ENCODE measurements at places on chromosomes 5 and 9.

DNA sequence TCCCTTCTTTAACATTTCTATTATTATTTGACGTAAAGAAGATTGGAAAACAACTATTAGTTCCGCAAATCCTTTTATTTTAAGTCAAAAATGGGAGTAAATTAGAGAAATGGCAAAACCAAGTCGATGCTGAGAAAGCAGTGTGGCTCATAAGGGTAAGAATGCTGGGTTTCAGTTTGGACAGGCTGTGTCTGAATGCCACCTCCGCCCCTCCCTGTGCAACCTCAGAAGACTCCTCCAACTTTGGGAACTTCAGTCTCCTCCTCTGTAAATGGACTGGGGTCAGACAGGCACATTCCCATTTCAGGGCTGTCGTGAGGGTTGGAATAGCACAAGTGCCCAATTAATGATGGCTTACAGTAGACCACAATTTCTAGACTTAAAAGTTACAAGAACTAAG, 154.0 kb downstream of the GABBR2 start:
- DNase-seq = no peak

- no peak for DNase-seq
These were observed 17.8 kb upstream of the PITX1 start for GRCh38 chr5:135051872-135052271.

DNA sequence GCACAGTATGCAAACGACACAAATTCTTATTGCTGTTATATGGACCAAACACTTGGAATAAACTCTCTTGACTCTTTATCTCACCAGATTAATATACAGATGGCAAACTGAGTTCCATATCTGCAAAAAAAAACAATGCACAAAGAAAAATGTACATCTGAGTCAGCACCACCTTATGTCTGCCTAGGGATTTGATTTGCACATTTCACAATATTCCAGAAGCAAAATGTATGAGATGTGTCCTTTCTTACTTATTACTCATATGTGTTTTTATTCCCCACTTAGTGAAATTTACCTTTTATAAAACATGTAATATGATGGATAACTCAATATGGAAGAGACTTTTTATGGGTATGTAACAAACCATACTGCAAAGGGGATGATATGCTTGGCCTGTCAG, 236.9 kb downstream of the GLIS3 start:
- no peak for DNase-seq

DNA sequence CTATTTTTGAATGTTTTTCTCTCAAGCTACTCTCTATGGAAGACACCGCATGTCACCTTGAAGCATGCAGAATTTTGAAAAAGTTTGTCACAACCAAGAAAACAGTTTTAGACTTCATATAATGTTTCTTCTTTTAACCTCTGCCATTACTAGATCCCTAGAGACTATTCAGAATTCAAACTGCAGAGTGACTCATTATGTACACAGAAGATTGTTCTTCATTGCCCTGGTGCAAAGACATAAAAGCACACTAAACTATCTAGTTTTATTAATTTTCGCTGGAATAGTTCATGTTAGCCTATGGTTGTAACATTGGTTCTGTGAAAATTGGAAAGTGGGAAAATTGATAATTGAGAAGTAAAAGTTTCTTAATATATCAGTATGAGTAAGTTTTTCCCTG, 18.4 kb downstream of the F2RL2 start:
- DNase-seq = no peak

DNA sequence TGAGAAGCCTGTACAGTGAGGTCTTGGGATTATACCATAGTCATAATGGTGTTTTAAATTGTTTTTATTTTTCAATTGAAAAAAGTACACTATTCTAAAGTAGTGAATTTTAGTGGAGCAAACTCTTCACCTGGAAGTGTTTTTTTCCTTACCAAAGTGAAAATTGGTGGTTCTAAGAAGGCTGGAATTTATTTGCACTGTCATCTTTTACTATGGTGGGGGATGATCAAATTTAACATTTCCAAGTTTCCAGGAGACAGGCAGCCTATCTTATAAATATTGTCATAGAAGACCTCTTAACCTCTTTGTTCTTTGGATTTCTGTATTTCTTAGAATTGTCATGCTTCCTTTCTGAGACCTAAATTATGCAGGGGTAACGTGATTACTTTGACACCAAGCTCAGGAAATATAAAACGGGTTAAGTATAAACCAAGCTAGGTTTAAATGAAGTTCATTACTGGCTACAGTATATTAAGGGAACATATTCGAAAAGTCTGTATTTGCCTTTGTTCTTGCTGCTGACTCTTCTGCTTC, 20.2 kb downstream of the NDFIP1 start:
- DNase-seq = no peak

DNA sequence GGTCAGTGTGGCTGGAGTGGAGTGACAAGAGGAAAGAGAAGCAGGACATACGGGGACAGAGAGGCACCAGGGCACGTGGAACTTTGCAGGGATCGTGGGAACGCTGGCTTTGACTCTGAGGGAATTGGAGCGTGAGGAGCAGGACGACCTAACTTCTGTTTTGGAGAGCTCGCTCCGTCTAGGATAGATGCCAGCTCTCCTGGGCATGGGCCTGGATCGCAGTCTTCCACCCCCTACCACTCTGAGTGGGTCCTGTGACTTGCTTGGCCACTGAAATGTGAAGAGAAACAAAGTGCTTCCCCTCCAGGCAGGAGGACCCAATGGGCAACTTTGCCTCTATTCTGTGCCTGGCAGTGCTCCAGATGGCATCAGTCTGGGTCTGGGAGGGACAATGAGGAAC, 8.7 kb upstream of the SH3PXD2B start:
- no peak for DNase-seq

- DNase-seq = no peak
These were observed 131.1 kb upstream of the MOCS2 start for GRCh38 chr5:53240661-53241060.

DNA sequence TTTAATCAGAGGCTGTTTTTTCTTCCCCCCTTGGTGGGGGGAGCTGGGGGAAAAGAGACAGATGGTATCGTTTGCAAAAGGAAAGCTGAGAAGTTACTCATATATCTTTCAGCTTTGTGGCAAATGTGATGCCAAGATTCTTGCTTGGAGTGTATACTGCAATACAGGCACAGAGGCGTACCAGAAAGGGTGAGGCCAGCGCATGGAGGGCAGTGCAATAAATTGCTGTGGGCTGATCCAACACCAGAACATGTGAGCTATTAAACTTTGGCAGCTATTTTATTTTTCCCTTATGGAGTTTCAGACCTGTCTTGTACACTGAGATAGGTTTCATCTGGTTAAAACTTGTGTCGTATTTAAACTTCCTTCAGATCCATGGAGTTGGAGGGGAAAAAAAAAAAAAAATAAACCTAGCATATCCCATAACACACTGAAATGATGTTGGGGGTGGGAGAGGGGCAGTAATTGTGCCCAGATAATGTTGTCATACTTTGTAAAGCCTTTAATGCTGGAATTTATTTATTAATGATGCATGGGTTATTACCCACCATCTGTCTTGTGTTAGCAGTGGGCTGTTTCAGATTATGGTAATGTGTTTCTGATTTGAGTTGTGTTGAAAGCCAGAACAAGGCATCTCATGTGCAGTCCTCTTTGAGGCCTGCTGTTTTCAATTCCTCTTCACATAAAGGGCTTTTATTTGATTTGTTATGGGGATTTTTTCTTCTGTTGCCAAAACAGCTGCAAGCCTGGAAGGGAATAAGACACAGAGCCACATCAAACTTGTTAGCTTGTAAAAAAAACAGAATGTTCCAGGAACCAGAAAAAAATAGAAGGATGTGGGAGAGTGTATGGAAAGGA, 891.3 kb downstream of the TLE1 start:
- no peak for DNase-seq

DNA sequence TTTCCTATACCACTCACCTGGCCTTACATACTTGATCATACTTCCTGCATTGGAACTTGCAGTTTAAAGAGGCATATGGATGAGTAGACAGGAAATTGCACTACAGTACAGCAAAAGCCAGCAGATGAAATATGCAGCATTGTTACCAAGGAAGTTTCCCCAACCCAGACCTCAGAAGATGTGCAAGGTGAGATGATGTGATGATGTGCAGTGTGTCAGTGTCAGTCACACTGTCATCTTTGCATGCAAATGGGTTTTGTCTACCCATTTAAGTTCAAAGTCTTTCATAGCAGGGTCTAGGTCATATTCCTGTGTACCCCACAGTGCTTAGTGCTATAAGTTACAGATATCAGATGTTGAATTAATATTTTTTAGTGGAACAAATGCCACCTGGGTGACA, 89.3 kb upstream of the CER1 start:
- DNase-seq = no peak

Measured in activated naive CD8-positive, alpha-beta T cell treated with anti-CD3 and anti-CD28 coated beads for 36 hours (primary cell).